SK-N-SH (cell line): ENCODE measurements at places on chromosomes 5 and 9.

GRCh38 chr5:39159811-39160490 lies 59.4 kb downstream of the FYB1 start:
- DNase-seq = no peak

- peak; percentile 69 for DNase-seq
These were observed 27.9 kb upstream of the MGAT1 start for GRCh38 chr5:180830253-180831138.

DNA sequence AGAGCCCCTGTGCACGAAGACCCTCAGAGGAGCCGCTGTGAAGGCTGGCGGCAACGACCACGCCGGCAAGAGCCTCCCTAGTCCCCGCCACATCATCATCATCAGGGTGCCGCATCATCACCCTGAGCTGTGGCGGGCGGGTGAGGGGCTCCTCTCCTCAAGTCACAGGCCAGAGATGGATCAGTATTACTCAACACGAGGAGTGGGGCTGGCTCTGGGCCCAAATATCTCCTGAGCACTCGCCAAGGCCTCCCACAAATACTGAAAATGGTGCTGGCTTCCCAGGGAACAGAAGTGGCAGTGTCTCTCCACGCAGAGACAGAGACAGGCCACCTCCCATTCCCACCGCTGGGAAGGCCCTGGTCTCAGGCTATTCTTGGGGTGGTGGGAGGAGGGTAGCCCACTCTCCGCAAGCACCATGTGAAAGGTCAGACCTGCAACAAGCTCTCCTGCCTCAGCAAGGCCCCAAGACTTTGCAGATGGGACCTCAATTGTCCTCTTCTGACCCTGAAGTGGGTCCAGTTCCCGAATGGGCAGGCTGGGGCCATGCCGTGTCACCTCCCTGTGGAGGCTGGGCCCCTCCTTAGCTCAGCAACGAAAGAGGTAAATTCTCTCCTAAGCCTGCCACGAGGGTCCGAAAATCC lies 39.3 kb upstream of the ZNF354A start:
- DNase-seq = no peak

- no peak for DNase-seq
These were observed 223.2 kb downstream of the EFNA5 start for GRCh38 chr5:107447587-107447986.

- no peak for DNase-seq
These were observed 125.3 kb upstream of the SLC25A48 start for GRCh38 chr5:135709208-135709575.

- no peak for DNase-seq
These were observed 8.3 kb downstream of the DIMT1 start for GRCh38 chr5:62395210-62395950.

DNA sequence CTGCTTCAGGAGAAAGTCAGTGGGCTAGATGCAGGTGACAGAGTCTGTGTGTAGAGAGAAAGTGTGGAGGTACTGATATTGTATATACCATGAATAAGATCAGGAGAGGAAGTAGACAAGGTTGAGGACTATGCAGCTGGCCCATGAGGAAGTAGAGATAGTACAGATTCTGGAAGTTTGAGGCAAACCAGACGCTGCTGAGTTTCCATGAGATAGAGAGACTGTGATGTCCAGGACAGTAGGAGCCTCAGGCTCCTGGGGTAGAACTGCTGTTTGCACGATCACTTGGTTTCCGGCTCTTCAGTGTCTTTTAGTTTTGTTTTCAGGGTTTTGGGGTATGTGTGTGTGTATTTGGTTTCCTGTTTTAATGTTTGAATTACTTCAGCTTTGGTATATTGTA lies 13.6 kb downstream of the OTULINL start:
- DNase-seq = peak; percentile 80

DNA sequence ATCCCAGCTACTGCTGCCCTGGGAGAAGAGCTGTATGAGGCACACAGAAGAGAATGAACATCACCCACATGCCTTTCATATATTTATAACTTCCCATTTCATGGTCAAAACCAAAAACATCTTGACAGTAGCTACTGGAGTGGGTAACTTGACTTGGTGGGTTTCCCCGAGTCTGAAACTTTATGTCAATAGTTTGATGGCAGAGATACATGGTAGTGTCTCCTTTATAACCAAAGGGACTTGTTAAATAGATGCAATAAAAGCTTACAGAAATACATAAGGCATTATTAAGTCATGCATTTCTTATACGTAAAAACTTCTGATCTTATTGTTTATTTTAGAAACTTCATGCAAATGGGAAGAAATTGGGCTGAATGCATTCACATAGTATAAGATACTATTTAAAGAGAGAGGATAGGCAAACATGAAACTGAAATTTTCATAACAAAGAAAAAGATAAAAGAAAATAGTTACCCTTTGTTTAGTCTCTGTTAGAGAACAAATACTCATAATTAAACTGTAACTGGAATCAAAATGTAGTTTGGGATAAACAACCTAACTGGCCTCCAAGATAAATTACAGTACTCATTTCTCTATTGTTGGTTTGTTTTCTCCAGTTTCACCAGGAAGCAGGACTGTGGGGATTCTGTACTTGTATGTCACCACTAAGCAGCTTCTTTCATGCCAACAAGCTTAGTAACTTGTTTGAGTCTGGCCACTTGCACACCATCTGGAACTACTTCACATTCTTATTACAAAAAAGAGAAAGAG lies 459.3 kb upstream of the MEF2C start:
- DNase-seq = no peak

DNA sequence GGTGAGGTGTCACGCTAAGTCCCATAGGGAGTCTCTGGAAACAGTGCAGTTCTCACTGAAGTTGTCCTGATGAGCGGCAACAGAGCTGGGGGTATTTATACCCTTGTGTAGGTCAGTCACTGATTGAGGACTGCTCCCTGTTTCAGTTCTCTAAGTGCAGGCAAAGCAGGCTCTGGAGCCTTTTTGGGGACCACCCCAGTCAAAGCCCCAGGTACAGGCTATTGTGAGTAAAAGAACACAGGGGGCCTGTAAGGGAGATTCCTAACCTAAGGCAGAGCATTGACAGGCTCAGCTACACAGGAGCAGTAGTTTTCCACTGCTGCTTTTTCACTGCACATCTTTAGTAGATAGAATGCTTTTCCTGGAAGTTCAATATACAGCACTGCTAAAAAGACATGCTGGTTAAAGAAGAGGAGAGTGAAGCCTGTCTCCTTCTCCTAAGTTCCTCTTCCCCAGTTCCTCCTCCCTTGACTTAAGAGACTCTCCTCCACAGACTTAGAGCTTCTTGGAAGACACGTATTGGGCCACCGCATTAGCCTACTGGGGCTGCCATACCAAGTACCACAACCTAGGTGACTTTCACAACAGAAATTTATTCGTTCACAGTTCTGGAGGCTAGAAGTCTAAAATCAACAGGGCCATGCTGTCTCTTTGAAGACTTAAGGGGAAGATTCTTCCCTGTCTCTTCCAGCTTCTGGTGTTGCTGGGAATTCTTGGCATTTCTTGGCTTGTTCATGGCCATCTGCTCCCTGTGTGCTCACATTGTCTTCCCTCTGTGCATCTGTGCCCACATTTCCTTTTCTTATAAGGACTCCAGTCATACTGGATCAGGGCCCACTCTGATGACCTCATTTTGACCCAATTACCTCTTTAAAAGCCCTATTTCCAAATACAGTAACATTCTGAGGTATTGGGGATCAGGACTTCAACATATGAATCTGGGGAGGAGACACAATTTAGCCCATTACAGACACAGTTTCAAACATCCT lies 221.0 kb downstream of the ESM1 start:
- DNase-seq = no peak
